CD4-positive, alpha-beta T cell treated with Interleukin-17A for 1 hour (primary cell): ENCODE measurements at places on chromosomes 12 and 14.
A peak's percentile ranks its signal among the peaks of the same experiment; 100 is the strongest.

GRCh38 chr14:100104523-100105300 is 39.5 kb downstream of the EVL start:
- no peak for DNase-seq

DNA sequence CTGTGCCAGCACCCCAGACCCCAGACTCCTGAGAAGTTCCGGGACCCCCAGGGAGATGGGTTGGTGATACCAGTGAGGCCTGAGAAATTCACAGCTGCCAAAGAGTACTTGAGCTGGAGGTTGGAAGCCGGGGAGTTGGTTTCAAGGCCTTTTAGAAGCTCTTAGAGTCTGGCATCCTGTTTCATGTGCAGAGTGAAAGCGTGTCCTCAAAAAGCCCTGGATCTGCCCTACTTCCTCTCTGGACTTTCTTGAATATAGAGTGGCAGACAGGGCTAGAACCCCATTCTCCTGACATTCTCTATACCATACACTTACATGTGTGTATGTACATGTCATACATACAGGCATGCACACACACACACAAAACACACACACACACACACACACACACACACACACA is 31.3 kb upstream of the PPM1A start:
- no peak for DNase-seq

DNA sequence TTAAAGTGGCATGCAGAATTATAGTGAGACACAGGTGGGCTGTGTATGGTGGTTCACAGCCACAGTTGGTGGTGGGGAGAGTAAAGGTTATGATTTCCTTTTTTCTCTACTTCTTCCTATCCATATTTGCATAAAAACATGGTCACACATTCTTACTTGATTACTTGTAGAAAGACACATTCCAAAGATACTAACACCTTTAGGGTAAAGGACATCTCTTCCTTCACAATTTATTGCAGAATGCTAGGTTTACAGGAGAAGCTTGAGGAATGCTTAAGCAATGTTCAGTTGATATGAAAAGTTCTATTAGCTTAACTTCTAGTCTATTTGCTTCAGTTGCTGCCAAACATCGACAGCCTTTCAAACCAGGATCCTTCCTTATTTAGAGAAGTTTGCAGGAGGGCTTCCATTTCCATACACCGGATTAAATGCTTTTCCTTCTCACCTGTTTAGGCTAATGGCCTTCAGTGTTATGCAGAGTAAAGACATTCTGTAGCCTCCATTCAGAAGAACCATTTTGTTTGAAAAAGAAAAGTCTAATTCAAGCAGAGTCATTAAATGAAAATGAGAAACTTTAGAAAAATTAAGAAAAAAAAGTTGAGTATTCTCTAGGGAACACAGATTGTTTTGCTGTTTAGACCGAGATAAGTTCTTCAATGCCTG is 2.6 kb upstream of the PHC1 start:
- DNase-seq, result no peak

- DNase-seq, result peak; percentile 63
Observed at GRCh38 chr12:108622421-108622820, 11.3 kb downstream of the SELPLG start.

- peak; percentile 72 for DNase-seq
Observed at GRCh38 chr14:69625299-69626131, 14.1 kb downstream of the SUSD6 start.

DNA sequence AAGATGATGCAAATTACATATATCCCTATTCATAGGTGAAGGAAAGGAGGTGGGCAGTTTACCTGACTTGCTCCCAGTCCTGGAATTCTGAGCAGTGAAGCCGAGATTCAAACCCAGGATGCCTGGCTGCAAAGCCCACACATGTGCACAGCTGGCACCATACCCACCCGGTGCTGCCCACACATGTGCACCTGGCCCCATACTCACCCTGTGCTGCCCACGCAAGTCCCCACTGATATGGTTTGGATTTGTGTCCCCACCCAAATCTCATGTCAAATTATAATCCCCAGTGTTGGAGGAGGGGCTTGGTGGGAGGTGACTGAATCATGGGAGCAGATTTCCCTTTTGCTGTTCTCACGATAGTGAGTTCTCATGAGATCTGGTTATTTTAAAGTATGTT is 179.2 kb upstream of the C14orf180 start:
- DNase-seq, result no peak
